ENCODE measurements at places on chromosomes 1 and 21.

DNA sequence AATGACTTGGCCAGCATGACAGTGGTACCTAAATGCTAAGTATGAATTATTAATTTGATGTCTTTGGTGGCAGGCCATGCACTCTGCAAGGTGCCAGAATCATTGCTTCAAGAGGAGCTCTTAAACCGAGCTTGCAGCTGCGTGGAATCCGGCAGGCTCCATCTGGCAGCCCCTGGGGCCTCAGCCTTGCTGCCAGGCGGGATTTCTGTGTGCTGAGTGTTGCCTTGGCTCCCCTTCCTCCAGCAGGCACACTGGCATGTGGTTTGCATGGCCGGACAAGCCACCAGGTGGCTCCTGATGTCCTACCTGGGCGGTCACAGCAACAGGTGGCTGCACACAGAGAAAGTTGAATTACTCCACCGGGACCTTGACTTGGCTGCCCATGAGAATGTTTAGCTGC lies 155.4 kb downstream of the URB2 start:
- DNase-seq = no peak

DNA sequence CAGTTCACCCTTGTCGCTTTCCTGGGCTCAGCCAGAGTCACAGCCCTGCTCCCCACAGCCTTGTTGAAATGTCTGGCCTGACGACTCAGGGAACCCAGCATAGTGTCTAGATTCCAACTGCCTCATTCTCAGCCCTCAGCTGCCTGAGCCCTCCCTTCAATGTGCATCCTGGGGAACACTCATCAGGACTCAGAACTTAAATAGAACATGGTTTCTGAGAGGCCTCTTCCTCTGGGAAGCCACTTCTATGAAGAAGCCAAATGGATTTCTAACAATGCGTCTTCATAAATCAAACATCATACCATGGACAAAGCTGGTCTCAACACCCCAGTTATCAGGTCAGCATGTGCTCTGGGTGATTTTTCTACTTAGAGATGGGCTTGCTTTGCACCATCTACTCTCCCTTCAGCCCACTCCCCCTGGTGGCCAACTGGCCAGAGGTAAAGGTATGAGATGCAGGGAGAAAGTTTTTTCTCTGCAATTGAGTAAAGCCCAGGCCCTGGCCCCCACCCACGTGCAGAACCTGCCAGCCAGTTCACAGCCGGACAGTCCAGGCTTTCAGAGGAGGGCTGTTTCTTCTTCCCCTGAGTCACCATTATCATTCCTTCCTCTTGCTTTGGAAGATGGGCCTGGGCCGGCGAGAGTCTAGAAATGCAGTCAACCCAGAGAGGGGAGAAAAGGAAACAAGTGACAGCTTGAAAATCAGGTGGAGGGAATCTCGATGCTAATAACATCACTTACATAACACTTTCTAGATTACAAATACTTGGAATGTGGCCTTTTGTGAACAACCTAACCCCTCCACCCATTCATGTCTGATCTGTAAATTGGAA lies 32.1 kb downstream of the CD244 start:
- peak; percentile 76 for DNase-seq

GRCh38 chr1:46437723-46438122 lies 43.6 kb downstream of the FAAH start:
- DNase-seq = no peak

GRCh38 chr1:244112636-244113035 lies 61.6 kb downstream of the ZBTB18 start:
- DNase-seq = no peak

DNA sequence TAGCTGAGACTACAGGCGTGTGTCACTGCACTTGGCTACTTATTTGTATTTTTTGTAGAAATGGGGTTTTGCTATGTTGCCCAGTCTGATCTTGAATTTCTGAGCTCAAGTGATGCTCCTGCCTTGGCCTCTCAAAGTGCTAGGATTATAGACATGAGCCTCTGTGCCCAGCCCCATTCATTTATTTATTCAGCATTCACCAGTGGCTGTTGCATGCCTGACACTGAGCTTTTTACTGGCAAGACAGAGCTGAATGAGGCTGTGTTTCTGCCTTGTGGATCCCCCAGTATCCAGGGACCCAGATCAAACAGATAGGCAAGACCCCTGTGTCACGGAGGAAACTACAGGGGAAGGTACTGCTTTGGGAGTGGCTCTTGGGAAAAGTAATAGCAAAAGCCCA lies 109.4 kb downstream of the DISC1 start:
- DNase-seq = no peak

- DNase-seq = no peak
These were observed 35.7 kb upstream of the FAM78B start for GRCh38 chr1:166202546-166202945.

DNA sequence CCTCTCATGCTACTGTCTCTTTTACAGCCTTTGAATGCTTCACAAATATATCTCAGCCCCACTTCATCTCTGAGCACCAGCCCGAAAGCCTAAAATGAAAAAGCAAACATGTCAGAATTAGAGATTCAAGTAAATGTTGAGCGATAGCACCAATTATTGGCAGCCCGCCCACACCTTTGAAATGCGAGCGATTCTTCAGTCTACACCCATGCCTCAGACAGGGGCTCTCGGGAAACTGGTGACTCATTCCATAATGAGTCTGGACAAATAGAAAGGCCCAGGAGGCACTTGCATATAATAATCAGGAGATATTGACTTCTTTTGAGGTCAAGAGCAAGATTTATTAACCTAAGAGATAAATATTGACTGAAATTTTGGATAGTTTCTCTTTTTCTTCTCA lies 487.3 kb upstream of the PTBP2 start:
- peak; percentile 78 for DNase-seq

- peak; percentile 89 for DNase-seq
These were observed at the start of gene HSD11B1 for GRCh38 chr1:209704584-209704983. Gene HSD11B1 (plus strand): TSS chr1:209704846. CDS start chr1:209704943, 97 bp downstream.

DNA sequence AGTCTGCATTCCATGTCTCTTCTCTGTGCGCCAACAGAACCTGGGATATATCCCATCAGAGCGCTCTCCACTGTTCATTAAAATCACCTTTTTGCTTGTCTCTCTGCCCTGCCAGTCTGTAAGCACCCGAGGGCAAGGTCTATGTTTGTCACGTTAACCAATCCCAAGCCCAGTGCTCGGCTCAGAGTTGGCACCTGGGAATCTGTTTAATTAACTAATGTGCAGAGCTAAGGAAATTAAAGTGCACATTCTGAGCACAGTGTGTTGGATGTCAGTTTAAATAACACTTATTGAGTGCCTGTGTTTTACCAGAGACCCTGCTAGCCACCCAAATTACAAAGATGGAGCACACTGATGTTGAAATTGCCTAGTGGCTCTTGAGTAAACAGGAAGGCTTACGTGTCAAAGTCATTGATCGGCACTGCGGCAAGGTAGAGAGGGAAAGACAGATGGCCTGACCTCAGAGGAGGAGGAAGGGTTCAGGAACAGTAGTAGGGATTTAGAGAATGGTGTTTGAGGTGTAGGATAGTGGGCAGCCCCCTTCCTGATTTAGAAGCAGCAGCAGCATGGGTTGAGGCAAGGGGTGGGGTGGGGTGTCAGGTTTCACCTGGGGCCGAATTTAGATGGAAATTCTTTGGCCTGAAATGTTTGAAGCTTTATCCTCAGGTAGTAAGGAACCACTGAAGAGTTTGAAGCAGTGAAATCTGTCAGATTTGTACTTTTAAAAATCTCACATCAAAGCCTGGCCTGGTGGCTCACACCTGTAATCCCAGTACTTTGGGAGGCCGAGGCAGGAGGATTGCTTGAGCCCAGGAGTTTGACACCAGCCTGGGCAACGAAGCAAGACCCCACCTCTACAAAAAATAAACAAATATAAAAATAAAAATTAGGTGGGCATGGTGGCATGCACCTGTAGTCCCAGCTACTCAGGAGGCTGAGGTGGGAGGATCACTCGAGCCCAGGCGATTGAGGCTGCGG lies 7.7 kb downstream of the ARMH1 start:
- DNase-seq = no peak

DNA sequence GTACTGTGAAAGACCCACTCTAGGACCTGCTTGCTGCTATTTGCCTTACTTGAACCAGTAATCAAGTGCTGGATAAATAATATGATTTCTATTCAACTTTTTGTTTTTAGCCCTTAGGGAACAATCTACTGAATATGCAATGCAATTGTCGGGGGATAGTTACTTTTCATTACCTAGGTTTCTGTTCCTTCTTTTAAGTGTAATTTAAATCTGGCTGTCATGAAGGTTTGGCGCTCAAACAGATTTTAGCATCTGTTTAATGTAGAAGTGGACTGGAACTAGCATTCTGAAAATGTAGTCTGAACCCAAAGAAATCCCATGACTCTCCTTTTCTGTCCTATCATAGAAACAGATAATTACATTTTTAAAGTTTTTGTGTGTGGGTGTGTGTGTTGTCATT lies 4.8 kb downstream of the MGST3 start:
- no peak for DNase-seq

DNA sequence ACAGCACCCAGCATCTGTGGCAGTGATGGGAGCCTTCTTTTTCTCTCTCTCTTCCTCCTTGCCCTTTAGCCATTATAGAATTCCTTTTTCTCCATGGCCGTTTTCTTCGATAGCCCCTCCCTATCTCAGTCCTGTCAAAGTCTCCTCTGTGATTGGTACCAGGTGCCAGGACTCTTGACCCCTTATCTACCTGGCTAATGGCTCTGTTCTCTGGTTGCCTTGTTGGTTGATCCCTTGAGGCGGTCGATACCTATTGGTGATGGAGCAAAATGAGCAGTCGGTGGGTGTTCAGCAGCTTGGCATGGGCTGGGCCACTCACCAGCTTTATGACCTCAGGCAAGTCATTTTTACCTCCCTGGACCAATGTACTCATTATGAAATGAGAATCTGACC lies 2.0 kb downstream of the ATF3 start:
- DNase-seq = no peak

DNA sequence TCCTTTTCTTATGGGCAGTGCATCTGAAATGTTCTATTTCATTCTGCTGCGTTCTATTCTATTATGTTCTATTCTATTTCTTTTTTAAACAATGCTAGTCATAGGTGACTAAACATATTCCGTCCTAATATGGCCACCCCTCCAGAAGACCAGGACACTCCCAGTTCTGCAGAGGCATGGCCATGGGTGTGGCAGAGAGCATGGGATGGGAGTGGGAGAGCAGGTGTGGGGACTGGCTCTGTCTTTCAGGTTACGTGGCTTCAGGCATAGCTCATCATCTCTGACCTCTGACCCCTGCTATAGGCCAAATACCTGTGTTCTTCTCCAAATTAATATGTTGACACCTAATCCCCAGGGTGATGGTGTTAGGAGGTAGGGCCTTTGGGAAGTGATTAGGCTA lies 33.4 kb upstream of the TLR5 start:
- DNase-seq = no peak

DNA sequence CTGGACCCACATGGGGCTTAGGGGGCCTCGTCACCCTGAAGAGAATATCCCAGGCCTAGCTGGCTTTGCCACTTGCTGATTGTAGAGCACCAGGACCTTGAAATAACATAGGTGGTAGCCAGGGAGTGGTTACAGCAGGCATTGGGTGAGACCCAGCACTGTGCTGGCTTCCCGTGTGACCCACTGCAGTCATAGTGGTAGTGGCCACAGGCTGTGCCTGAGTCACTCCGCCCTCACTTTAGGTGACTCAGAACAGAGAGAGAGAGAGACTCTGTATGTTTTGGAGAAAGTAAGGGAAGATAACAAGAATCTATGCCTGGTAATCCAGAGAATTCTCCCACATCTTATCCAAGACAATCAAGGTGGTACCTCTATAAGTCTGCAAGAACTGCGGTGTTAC lies 98.7 kb upstream of the LHX8 start:
- DNase-seq = no peak

DNA sequence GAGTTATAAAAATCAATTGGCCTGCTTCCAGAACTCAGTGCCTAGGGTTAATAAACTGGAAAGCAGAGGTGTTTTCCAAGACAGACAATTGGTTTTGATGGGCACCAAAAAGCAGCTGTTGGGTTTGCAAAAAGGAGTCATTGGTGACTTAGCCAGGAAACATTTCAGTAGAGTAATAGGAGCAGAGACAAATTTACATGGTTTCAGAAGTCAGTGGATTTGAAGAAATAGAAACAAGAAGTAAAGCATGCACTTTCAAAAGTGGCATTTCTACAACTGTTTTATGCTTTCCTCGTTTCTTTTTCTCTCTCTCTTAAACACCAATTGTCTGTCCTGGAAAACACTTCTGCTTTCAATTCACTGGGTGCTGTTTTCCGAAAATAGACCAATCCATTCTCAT lies 87.8 kb downstream of the GLUL start:
- DNase-seq = no peak

DNA sequence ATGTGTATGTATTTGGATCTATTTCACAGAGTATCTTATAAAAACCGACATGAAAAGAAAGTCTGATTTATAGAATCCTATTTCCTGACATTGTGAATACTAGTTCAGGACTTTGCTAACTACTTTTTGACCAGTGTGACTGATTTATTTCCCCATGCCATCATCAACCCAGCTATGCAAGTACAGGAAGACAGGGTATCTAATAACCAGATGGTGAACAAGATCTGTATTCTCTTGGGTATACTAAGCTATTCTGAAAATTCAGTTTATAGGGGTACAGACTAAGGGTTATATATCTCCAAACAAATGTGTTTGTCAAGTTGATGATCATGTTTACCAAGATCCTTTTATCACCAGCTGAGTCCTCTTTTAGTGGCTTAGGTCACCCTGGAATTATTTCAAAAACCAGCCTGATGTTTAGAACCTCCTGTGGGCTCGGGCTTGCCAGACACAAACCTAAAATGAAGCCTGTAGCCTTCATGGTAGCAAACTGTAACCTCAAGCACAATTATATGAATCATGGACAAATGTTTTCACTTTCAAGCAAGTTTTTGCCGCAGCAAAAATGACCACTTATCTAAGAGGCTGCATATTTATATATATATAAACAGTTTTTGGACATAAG lies 185.1 kb downstream of the FGGY start:
- DNase-seq = no peak

DNA sequence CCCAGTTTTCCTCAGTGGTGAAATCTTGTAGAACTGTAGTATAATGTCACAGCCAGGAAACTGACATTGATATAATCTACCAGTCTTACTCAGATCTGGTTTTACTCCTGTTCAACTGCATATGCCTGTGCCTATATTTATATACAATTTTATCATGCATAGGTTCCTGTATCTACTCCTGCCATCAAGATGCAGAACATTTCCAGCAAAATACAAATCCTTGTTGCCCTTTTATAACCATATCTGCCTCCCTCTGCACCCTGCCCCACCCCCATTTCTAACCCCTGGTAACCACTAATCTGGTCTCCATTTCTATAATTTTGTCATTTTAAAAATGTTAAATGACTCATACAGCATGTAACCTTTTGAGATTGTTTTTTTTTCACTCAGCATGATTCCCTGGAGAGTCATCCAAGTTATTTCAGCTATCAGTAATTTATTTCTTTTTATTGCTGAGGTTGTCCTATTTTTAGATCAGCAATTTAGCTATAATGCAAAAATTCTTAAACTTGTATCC lies 8.1 kb downstream of the UTP25 start:
- DNase-seq = no peak

Measured in suprapubic skin (tissue), 4 donors.